Stomach (tissue), 19 donors: ENCODE measurements at places on chromosomes 6 and 20.
A peak's percentile ranks its signal among the peaks of the same experiment; 100 is the strongest.

- no peak for DNase-seq
- no peak overlapping the region for H3K4me3 ChIP-seq
- H3K27me3 ChIP-seq = no peaks in the 10 kb centered on the region
- peaks cover 19% of the 10 kb centered on the region for H3K4me1 ChIP-seq
Measured at GRCh38 chr6:139710556-139710955, 336.1 kb upstream of the CITED2 start.

GRCh38 chr6:89243331-89243629 is 26.1 kb upstream of the GABRR1 start:
- no peak overlapping the region for H3K27ac ChIP-seq
- no peak overlapping the region for H3K4me3 ChIP-seq

DNA sequence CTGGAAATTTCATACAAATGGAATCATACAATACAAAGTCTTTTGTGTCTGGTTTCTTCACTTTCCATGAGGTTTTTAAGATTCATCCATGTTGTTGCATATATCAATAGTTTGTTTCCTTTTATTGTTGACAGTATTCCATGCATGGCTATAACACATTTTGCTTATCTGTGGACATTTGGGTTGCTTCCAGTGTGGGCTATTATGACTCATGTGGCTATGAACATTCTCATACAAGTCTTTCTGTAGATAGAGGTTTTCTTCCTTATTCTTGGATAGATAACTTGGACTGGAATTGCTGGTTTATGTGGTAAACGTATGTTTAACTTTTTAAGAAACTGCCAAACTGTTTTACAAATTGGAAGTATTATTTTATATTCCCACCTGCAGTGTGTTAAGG is 30.0 kb upstream of the KIF6 start:
- H3K4me3 ChIP-seq = no peak overlapping the region
- DNase-seq = no peak
- H3K27me3 ChIP-seq = no peaks in the 10 kb centered on the region

GRCh38 chr20:18042229-18042628 is 15.5 kb downstream of the OVOL2 start:
- H3K36me3 ChIP-seq = no peaks in the 10 kb centered on the region
- DNase-seq = no peak
- no peaks in the 10 kb centered on the region for H3K4me1 ChIP-seq

GRCh38 chr20:52054123-52054522 is 137.5 kb downstream of the ZFP64 start:
- no peak overlapping the region for H3K4me3 ChIP-seq
- no peak overlapping the region for H3K27ac ChIP-seq
- peaks cover 11% of the 10 kb centered on the region for H3K36me3 ChIP-seq
- no peaks in the 10 kb centered on the region for H3K4me1 ChIP-seq
- H3K27me3 ChIP-seq = no peaks in the 10 kb centered on the region

DNA sequence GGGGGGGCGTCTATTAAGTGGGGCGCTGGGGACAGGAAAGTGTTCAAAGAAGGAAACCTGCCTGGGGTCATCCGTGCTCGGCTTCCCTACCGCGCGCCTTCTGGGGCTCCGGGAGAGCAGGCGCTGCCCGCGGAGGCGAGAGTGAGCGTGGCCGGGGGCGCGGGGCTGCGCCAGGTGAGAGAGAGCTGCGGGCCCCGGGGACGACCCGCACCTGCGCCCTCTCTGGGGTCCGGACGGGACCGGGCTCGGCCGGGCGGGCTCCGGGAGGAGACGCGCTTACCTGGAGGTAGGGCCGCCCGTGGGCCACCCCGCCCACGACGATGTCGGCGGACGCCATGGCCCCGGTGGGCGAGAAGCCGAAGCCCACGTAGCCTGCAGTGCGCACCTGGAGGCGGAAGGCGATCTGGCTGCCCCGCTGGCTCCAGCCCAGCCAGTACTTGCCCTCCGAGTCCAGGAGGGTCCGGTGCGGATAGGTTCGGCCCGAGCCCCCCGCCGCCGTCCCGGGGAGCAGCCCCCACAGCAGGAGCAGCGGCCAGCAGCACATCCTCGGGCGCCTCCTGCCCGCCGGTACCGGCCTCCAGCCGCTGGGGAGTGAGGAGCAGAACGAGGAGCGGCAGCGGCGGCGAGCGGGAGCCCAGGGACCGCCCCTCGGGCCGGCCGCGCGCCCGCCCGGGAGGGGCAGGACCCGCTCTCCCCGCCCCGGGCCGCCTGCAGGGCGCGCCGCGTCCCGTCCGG is at the start of gene MOXD1:
Gene MOXD1, minus strand, starts transcription at position 593 of the 735 bp plus-strand sequence. Its CDS starts 49 bp downstream, at position 544.
- peak within 1 kb of the TSS; percentile 74 for H3K27ac ChIP-seq
- peak within 1 kb of the TSS; percentile 89 for H3K4me3 ChIP-seq
- peak; percentile 60 for DNase-seq
- no peaks in the 10 kb centered on the region for H3K27me3 ChIP-seq
- peaks cover 9% of the 10 kb centered on the region for H3K4me1 ChIP-seq

DNA sequence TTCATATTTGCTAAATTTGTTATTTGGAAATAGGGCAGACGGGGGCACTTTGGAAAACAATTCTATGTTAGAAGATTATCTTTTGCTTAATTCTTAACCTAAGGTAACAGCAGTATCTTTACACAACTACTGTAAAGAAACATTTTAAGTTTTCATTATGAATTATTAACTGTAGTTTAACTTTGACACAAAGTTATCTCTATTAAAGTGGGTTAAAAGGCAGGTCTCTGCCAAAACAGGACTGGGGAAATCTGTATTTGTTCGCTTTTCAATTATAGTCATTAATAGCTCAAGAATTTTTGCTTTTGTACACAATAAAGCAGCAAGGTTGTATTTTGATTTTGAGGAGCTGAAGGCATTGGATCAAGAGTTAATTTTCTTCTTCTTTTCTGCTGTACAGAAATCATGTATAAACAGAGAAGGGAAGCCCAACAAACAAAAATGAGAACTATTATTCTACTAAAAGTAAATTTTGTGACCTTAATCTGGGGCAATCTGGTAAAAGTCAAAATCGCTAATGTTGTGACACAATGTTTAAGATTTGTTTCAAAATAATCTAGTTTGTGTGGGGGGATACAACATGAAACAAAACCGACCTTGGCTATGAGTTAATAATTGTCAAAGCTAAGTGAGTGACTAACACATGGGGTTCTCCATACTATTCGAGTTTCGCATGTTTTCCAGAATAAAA is 2.9 kb downstream of the STAU1 start:
- peak overlapping the region; percentile 95 for H3K27ac ChIP-seq
- H3K4me3 ChIP-seq = peak overlapping the region; percentile 94
- no peaks in the 10 kb centered on the region for H3K36me3 ChIP-seq
- peaks cover 44% of the 10 kb centered on the region for H3K4me1 ChIP-seq
- no peaks in the 10 kb centered on the region for H3K27me3 ChIP-seq
- DNase-seq = peak; percentile 51
